ENCODE measurements at places on chromosomes 12 and 14.

GRCh38 chr12:11059041-11059440 lies 3.1 kb downstream of the TAS2R46 start:
- no peak for DNase-seq

- DNase-seq: peak; percentile 90
These were observed 23.6 kb downstream of the VASH1 start for GRCh38 chr14:76784881-76785280.

- no peak for DNase-seq
These were observed 30.7 kb downstream of the SSPN start for GRCh38 chr12:26226122-26226521.

GRCh38 chr14:29752221-29752923 lies 175.3 kb downstream of the PRKD1 start:
- DNase-seq: no peak

GRCh38 chr12:132245521-132246101 lies 83.8 kb downstream of the GALNT9 start:
- no peak for DNase-seq

DNA sequence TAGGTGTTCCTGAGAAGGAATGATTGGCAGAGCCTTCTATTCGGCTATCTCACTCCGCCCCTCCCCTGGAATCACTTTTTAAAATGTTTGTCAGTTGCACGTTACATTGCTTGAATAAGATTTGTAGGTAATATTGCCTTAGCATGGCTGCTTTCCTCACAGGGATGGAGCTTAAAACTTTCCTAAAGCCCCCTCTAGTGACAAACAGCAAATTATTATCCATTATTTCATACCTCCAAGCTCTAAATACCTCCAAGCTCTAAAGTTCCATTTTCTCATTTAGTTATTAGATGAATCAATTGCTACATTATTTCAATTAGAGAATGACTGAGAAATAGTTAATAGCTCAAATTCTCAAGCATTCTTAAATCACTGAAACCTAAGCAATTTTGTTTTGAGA lies 5.1 kb upstream of the SPATA7 start:
- peak; percentile 46 for DNase-seq

- DNase-seq: no peak
These were observed 58.5 kb upstream of the PLXNC1 start for GRCh38 chr12:94089891-94090290.

GRCh38 chr12:114895827-114896226 lies 211.9 kb upstream of the TBX3 start:
- no peak for DNase-seq

DNA sequence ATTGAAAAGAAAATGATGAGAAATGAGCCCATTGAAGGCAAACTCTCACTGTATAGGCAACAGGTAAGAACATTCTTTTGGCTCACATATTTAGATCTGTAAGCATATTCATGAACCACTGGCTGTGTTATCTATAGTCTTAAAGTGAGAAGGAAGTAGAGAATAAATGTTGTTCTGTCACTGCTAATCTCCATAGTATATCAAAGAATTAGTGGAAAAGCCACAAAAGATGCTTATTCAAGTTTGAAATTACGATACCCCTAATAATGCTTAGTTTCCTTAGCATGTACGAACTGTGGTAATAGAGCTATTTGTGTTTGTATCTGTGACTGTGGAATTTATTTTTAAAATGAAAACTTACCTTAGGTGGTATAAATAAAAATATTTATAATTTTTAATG lies 22.8 kb downstream of the IFT81 start:
- DNase-seq: no peak

GRCh38 chr14:32620724-32621123 lies 291.6 kb downstream of the AKAP6 start:
- no peak for DNase-seq

GRCh38 chr14:50937325-50937724 lies 7.0 kb downstream of the PYGL start:
- DNase-seq: no peak

- no peak for DNase-seq
These were observed 11.8 kb upstream of the TUBA1C start for GRCh38 chr12:49253033-49253623.

GRCh38 chr12:13061377-13061776 lies 17.2 kb downstream of the FAM234B start:
- no peak for DNase-seq

GRCh38 chr12:6818222-6818621 lies 3.4 kb upstream of the GPR162 start:
- no peak for DNase-seq

GRCh38 chr12:97837401-97837800 lies 374.8 kb downstream of the RMST start:
- peak; percentile 19 for DNase-seq

GRCh38 chr12:3885277-3886094 lies 12.3 kb upstream of the PARP11 start:
- DNase-seq: peak; percentile 84

DNA sequence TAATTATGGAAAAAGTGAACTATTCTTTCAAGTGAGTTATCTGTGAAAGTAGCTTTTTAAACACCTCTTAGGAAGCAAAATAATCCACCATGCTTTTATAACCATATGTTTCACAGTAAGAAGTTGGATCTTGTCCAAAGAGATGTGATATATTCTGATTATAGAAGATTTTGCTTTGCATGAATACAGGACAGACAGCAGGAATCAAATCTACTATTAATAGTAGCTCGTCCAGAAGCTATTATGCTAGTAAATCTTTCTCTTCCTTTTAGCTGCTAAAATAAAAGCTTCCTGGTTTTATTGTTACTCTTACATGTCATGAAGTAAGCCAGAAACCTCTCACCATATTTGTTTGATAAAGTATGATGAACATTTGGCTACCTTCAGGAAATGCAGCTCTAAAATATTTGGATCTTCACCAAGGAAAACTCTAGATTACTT lies 257.0 kb downstream of the IPO8 start:
- no peak for DNase-seq

GRCh38 chr12:101795013-101795412 lies 35.7 kb downstream of the GNPTAB start:
- DNase-seq: no peak

- no peak for DNase-seq
These were observed 11.0 kb downstream of the PTGER2 start for GRCh38 chr14:52325126-52325525.

DNA sequence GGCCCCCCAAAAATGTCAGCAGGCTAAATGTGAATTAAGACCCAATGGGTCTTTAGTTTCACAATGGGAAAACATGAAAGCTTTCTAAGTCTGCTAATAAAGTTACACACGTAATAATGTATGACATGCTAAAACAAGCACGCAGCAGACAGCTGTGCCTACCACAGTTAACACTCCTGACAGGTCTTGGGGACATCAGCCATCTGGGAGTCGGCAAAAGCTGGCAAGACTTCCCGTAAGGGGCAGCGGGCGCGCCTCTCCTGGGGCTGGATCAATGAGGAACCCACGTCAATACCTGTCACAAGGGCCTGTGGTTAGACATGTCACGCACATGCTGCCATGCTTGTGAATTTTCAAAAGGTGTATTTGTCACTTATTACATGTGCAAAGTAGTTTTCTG lies 45.0 kb downstream of the ACTN1 start:
- DNase-seq: no peak

GRCh38 chr14:30211326-30211725 lies 283.7 kb upstream of the PRKD1 start:
- no peak for DNase-seq

DNA sequence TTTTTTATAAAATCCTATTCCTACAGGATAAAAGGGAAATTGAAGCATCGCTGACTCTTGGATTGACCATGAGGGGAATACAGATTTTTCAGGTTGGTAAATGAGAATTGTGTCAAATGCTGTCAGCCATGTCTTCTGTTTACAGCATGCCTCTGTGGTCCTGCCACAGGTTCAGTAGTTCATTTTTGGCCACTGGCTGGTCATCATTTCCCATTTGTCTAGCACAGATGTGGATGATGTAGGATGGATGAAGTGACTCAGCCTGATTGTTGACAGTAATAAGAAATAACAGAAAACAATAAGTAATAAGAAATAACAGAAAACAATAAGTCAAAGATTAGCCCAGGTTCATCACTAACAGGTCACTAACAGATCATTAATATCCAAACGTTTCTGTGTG lies 59.8 kb downstream of the FRMD6 start:
- no peak for DNase-seq

- no peak for DNase-seq
These were observed 18.5 kb downstream of the CHST11 start for GRCh38 chr12:104475271-104475670.

DNA sequence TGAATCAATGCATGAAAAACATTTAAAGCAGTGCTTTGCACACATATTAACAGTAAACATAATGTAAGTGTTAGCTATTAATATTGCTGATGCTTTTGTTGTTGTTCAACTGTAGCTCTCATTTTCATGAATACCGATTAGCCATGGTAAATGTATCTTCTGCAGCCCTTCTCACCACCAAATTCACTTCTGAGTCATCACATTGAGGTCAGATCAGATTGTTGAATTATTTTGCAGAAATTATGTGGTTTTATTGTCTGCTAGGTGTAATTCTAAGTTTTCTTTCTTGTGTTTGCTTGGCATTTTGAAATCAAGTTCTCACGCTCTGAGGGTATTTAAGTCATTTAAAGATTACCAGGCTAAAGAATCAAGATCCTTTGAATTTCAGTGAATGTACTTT lies 74.6 kb downstream of the AKAP6 start:
- no peak for DNase-seq

DNA sequence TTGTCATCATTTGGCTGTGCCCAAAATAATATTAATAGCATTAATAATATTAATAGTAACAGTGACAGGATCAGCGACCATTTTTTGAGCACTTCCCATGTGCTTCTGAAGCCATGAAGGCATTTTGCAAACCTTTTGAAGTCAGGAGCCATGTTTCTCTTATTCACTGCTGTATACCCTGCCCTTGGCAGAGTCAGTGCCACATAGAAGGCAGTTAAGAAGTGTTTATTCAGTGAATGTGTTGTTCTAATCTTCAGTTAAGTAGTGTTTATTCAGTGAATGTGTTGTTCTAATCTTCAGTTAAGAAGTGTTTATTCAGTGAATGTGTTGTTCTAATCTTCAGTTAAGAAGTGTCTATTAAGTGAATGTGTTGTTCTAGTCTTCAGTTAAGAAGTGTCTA lies 319.7 kb upstream of the NAV3 start:
- DNase-seq: no peak

DNA sequence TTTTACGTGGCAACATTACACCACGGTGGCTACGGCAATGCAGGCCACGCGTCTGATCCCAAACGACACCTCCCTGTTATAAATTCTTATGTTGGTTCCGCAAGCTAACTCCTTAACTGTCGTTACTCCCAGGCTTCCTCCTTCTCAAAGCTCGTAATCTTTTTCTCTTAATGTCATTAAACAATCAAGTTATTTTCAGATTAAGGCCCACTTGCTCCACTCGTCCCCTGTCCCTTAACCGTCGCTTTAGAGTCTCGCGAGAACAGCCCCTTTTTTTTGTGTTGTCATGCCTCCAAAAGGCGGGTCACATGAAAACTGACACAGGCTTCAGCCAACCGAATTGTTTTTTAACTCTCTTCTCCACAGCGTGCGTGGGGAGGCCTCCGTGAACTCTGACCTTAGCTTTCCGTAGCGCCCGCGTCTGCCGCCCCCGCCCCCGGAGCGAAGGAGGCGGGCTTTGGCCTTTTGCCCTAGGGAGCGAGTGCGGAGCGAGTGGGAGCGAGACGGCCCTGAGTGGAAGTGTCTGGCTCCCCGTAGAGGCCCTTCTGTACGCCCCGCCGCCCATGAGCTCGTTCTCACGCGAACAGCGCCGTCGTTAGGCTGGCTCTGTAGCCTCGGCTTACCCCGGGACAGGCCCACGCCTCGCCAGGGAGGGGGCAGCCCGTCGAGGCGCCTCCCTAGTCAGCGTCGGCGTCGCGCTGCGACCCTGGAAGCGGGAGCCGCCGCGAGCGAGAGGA lies at the start of gene CAND1:
CAND1 (plus strand) TSS at position 463 of the 737 bp plus-strand sequence. CDS start 360 bp downstream, outside the sequence.
- DNase-seq: peak; percentile 99

DNA sequence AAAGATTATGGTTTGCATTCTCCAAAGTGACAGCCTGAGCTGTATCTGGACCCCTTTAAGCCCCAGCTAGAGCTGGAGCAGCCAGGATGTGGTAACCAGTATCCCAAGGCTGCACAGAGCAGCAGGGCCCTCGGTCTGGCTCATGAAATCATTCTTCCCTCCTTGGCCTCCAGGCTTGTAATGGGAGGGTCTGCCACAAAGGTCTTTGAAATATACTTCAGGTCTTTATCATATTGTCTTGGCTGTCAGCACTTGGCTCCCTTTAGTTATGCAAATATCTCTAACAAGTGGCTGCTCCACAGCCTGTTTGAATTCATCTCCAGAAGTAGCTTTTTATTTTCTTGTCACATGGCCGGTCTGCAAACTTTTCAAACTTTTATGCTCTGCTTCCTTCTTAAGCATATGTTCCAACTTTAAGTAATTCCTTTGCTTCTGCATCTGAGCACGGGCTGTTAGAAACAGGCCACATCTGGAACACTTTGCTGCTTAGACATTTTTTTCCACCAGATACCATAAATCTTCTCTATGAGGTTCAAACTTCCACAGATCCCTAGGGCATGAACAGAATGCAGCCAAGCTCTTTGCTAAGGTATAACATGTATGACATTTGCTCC lies 663.4 kb upstream of the MIS18BP1 start:
- no peak for DNase-seq

GRCh38 chr14:99129998-99130397 lies 142.0 kb downstream of the BCL11B start:
- DNase-seq: no peak

DNA sequence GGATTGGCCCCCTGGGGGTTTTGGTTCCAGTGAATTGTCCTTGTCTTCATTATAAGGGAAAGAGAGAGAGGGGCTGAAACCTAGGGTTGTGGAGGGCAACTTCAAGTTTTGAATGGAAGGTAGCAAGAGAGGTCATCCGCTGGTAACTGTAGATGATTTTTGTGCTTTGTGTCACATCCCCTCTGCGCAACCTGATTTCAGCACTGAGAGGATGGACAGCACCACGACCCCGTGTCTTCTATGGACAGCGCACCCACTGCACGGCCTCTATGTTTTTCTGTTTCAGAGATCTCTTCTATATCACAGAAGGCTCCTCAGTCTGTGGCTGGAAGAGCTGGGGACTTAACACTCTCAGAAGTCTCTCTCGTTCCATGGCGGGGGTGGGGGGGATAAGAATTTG lies 127.0 kb upstream of the RPH3A start:
- no peak for DNase-seq

DNA sequence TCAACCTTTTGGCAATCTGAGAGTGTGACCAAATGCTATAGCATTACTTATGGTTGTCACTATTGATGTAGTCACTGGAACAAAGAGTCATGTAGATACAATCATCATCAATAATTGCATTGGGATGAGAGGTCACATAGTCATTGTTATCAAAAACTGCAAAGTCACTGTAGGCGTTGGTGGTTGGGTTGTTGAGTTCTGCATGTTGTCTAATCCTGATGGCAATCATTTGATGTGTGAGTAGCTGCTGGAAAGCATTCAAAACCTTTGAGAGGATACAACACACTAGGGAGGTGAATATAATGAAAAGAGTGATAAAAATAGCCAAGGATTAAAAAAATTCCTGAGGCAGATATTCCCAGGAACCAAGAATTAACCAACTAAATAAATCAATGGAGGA lies 214.7 kb upstream of the SYT10 start:
- no peak for DNase-seq
